T-helper 9 cell (primary cell): ENCODE measurements at places on chromosomes 7 and 10.
A peak's percentile ranks its signal among the peaks of the same experiment; 100 is the strongest.

- no peak for DNase-seq
Measured at GRCh38 chr7:22663357-22663718, 63.7 kb upstream of the IL6 start.

DNA sequence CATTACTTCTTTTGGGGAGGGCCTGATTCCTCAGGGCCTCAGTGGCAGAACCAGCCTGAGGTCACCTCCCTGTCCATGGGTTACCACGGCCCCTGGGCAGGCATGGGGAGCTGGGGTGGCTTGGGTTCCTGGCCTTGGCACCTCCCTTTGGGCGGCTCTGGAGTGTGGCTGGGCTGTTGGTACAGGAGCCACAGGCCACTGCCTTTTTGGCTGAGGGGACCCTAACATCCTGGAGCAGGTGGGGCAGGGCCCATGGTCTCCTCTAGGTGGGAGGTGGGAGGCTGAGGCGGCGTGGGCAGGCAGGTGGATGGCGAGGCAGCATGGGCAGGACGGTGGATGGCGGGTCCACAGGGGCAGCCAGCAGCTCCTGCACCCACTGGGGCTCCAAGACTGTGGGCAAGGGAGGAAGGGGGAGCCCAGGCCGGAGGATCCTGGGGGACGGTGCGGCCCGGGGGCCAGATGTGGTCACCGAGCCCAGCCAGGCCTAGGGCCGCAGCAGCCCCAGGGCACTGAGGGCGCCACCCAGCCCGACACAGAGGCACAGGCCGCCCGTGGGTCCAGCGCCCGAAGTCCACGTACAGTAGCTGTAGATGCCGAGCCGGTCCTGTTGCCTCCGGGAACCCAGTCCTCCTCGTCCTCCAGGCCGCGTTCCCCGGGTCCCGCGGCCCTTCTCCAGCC lies 2.4 kb upstream of the SYCE1 start:
- DNase-seq: no peak

DNA sequence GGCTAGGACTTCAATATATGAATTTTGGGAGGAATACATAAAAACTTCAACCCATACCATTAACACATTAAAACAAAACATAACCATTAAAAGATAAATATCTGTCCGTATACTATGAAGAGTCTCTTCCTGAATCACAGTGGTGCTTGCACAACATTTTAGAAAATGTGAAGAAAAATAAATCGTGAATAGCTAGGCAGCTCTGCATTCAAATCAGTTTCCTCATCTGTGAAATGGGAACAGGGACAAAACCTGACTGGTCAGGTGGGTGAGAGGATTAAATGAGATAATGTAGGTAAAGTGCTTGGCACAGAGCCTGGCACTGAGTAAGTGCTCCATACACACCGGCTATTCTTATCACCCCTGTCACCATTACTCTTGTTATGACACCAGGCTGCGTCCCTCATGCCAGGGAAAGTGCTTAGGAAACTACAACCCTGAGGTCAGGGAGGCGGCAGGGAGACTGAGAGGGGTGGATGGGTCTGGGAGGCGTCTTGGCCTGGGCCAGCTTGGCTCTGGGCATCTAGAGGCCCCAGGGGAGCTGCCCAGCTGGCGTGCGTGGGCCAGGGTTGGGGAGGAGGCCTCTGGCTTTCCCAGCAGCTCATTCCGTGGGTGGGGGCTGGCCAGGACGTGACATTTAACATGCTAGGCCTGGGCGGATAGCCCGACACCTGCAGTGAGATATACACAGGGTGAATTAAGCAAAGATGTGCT lies 78.3 kb downstream of the SH3PXD2A start:
- no peak for DNase-seq

DNA sequence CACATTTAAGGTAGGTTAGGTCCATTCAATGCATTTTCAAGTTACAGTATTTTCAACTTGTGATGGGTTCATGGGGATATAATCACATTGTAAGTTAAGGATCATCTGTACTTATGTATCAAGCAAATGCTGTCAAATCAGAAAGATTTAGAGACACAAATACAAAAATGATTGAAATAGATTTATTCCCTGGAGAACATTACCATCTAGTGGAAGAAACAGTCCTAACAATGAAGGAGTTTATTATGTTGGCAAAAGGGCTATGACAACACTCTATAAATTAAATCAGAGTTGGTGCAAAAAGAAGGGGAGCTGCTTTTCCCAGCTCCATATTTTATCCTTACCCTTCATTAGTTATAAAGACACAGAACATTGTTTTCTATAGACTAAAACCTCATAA lies 69.0 kb downstream of the PRSS58 start:
- no peak for DNase-seq

DNA sequence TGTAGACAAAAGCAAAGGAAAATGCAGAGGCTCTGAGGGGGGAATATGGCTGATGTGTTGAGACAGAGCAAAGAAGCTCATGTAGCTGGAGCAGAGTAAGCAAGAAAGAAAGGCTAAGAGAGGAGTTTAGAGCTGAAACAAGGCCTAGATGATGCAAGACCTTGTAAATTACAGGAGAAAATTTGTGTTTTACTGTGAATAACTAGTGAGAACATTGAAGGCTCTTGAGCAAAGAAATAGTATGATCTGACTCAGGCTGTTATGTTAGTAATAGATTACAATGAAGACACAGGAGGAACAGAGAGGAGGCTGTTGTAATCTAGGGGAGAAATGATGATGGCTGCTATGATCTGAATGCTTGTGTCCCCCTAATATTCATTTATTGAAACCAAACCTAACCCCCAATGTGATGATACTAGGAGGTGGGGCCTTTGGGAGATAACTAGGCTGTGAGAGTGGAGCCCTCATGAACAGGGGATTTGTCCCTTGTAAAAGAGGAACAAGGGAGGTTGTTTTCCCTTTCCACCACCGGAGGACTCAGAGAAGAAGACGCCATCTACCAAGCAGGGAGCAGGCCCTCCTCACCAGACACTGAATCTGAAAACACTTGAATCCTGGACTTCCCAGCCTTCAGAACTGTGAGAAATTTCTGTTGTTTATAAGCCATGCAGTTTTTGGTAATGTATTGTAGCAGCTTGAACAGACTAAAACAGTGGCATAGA lies 394.9 kb downstream of the HTR7 start:
- no peak for DNase-seq

DNA sequence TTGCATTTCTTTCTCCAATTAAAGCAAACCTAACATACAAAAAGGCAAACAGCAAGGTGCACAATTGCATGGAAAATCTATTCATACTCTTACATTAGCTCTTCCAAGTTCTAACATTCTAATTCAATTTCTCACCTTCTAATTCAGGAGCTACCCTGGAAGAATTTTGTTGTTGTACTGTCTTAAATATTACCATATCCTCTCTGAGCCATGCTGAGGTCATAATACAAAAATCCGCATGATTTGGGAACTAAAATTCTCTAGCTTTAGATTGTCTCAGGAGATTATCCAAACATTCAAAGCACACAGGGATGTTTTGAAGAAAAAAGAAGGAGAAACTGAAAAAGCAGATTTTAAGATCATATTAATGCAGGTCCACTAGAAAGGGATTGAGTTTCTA lies 229.9 kb downstream of the KIAA1217 start:
- DNase-seq: no peak

DNA sequence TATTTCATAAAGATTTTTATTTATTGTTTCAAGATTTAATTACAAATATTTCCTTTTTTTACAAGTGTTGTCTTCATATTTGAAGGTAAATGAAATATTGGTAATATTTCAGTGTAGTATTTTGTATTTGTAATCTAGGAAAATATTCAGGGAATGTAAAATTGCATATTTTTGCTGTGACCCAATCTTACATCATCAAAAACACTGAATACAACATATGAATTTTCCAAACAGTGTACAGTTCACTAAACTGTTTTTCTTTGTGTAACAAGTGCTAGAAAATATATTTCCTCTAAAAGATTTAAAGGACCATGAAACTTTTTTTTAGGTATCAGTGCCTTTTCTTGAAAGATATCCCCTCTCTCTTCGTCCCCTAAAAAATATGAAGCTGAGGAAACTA lies 251.9 kb upstream of the KCND2 start:
- no peak for DNase-seq

DNA sequence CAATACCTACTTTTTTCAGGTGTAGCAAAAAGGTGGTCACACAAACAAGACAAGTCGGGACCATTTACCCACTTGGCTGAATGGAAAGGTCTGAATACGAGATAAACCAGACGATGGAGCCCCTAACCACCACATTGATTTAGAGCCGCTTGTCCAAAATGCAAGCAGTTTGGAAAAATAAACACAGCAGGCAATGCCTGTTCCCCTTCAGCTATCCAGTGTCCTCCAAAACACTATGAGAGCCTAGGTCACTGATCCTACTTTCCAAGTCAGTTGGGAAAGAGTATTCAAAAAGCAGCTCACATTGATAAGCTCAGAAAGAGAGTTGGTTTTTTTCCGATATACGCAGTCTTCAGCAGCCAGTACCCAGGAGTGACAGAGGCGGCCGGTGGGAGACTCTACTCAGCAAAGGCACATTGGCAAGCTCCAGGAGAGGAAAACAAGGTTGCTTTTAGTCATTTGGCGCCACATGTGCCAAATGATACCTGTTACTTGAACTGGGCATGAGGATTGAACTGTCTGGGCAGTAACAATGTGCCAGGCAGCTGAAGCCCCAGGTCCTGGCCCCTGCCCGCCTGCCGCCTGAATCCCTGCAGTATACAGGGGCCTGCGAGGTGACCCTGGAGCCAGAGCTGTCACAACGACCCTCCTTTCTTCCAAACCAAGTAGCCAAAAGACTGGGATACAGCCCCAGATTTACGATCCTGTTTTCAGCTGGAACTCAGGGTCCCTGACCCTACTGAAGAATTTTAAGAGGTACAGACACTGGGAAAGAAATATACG lies 109.8 kb downstream of the PIP4K2A start:
- DNase-seq: no peak

DNA sequence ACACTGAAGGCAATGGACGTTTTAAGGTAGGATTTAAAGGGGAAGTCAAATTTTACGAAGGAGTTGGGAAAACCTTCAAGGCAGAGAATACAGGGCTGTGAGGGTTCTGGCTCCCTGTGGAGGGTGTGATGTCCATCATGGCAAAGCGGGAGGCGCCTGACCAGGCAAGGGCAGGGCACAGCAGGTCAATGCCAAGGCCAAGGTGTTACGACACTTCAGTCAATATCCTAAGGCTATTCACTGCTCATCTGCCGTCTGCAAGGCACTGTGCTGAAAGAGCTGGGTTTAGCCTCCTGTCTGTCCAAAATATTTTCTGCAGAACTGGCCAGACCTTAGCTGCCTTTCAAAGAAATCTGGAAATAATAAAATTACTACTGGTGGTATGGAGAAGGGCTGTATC lies 297.9 kb upstream of the MGMT start:
- DNase-seq: no peak

- DNase-seq: no peak
Measured at GRCh38 chr7:123028339-123028738, 32.8 kb upstream of the TAS2R16 start.

GRCh38 chr10:4450981-4451908 lies 374.8 kb upstream of the AKR1E2 start:
- DNase-seq: no peak

DNA sequence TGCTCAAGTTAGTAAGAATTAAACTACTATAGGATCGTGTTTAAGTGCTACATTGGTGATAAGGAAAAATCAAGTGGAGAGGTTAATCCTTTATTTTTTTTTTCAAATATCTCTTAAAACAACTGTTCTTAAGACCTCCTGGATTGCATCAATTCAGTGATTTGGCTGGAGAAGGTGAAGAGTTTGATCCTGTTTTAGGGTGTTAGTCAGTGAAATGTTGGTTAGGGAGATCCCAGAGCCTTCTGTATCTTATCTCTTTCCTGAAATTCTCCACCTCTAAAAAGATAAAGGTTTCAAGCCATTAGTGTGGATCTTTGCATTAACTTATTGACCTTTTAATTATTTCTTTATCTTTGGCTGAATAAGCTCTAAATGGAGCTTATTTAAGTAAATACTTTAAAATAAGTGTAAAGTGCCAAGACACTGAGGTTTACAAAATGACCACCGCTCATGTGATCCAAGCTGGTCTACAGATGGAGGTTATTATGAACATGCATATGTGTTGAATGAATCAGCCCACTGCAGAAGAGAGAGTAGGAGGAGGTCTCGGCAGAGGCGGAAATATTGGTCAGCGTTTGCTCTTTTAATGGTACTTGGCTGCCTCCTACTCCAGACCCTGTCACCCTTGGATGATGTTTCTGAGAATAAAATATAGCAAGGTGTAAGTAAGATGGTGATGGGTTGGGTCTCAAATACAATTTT lies 51.8 kb upstream of the BMPER start:
- DNase-seq: no peak

- DNase-seq: no peak
Measured at GRCh38 chr10:118458957-118459641, 117.0 kb upstream of the FAM204A start.

DNA sequence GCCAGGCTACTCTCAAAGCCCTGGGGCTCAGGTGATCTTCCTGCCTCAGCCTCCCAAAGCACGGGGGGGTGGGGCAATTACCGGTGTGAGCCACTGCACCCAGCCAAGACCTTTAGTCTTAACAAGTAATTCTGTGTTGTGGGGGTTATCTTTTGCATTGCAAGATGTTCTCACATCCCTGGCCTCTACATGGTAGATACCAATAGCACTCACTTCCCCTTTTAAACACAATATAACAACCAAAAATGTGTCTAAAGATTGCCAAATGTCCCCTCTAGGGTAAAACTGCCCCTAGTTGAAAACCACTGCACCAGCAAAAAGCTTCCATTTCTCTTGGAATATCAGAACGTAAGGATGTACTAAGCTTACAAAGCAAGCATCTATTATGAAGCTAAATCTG lies 225.0 kb downstream of the CTNNA3 start:
- no peak for DNase-seq

DNA sequence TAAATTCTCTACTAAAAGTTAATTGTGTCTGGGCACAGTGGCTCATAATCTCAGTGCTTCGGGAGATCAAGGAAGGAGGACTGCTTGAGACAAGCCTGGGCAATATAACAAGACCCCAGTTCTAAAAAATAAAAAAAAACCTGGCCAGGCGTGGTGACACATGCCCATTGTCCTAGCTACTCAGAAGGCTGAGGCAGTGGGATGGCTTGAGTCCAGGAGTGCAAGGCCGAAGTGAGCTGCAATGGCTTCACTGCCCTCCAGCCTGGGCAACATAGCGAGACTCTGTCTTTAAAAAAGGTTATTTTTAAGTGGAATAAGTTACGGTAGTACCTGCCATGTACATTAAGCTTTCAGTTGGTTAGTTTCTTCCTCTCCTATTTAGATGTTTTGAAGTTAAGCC lies 28.9 kb downstream of the CDK14 start:
- DNase-seq: no peak

GRCh38 chr10:132940791-132941465 lies 1.4 kb downstream of the CFAP46 start:
- DNase-seq: no peak

DNA sequence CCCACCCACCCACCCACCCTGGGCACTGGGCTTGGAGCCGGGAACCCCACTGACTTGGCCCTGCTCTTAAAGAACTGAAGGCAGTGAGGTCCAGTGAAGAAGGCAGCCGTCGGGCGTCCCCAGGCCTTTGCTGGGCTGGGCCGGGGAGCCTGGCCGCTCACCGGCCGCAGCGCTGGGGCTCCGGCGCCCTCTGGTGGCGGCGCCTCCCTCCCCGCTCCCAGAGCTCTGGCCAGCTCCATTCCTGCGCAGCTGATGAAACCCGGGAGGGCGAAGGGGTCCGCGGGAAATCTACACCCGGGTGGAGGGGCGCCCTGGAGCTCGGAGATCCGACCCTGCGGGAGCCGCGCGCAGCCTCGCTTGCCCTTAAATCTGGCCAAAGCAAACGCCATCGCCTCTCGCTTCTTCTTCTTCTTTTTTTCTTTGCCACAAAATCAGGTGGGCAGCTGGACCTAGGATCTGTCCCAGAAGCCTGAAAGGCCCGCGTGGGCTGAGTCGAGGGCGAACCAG lies 1.7 kb upstream of the CXCL12 start:
- peak; percentile 20 for DNase-seq
